HepG2 (cell line): ENCODE measurements at places on chromosomes 1 and 21. TPM values are rescaled to one million over a fixed set of nuclear protein-coding genes. Genes with fewer than 3 reads are reported as not detected.

Gene CD84
- total RNA-seq, result not detected in 2 replicates

Gene SLAMF9
- not detected in 2 replicates for total RNA-seq

Gene RAB7B
- total RNA-seq, result 0.34 and 0.46 TPM in 2 replicates

Gene HTR6
- 0.04 TPM in 1 of 2 replicates, not detected in the other for total RNA-seq

GRCh38 chr1:187509091-187509490, 680.3 kb downstream of the PLA2G4A start:
- no peak for DNase-seq

DNA sequence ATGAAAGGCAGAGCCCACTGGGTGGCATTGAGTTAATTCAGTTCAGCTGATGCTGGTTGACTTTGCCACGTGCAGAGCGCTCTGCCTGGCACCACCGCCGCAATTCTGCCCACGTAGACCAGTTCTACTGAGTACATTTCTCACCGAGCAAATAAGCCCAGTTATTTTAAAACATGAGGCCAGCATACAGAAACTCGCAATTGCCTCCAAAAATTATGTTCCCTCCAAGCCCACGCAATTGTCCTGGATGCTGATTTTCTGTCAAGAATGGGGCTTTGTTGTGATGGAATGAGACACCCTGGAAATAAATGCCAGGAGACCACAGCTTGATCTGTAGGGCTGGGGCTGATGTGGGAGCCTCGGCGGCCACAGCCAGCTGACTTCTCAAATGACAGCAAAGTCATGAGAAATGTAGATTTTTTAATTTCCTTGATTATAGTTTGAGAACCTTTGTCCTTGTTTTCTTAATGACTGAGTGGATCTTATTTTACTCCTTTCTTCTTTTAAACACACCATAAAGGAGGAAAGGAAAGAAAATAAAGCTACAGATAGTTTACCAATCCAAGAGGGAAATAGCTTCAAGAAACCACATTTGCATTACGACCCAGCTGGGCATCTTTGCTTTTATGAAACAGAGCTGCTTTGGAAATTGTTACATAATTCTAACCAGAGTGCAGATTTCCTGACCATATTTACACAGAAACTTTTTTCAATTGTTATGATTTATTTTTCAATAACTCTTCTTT, 11.6 kb upstream of the PARP1 start:
- DNase-seq, result no peak

DNA sequence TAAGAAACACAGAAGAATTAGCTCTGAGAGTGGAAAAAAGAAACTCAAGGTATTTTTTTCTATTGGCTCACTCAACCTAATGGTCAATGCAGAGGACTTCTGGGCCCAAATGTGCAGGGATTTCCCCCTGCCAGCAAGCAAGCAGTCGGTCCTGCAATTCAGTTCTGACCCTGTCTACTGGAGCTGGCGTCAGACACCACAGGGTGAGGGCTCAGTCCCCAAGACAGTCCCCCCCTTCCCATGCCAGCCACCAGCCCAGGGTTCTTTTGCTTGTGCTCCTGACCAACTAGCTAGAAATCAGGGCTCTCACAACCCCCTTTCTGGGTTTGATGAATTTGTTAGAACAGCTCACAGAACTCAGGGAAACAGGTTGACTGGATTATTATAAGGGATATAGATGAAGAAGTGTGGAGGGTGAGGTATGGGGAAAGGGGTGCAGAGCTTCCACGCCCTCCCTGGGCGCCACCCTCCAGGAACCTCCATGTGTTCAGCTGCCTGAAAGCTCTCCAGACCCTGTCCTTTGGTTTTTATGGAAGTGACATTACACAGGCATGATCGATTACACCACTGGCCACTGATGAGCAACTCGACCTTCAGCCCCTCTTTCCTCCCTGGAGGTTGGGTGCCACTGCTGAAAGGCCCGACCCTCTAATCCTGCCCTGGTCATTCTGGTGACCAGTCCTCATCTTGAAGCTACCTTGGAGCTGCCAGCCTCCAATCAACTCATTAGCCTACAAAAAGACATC, 22.5 kb upstream of the PWP2 start:
- DNase-seq, result no peak

GRCh38 chr1:75791022-75791421, 5.0 kb downstream of the RABGGTB start:
- no peak for DNase-seq

DNA sequence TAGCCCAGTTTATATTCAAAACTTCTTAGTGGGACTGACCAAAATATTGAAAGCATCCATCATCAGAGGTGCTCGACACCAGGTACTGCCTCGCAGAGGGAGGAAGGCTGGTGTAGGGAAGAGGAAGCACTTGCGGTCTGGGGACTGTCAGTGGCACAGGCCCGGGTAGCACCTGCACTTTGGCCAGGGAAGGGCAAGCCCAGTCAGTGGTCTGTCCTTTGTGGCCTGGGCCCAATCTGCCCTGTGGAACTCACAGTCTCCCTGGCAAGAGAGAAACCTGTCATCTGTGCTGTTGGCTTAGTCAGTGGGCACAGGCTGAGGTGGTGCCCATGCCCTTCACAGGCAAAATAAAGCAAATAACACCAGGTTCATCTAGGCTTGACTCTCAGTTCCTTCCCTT, 77.4 kb downstream of the SYT6 start:
- DNase-seq, result no peak

GRCh38 chr1:234018816-234019215, 114.3 kb downstream of the SLC35F3 start:
- no peak for DNase-seq

DNA sequence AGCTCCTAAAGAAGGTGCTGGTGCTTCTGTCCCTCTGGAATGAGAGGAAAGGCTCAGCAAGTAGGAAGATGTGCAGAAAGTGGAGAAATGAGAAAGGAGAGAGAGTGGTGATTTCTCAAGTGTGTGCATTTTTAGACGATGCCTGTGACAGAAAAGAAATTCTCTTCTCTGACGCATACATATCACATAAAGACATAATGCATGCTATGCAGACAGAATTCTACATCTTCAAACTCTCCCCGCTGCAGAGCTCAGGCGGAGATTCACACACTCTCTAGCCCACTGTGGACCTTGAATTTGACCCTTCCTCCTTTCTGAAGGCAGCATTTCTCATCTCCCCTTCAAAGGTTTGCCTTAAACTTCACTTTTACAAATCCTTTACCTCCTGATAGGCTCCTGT, 52.0 kb upstream of the CAMK1G start:
- DNase-seq, result no peak

DNA sequence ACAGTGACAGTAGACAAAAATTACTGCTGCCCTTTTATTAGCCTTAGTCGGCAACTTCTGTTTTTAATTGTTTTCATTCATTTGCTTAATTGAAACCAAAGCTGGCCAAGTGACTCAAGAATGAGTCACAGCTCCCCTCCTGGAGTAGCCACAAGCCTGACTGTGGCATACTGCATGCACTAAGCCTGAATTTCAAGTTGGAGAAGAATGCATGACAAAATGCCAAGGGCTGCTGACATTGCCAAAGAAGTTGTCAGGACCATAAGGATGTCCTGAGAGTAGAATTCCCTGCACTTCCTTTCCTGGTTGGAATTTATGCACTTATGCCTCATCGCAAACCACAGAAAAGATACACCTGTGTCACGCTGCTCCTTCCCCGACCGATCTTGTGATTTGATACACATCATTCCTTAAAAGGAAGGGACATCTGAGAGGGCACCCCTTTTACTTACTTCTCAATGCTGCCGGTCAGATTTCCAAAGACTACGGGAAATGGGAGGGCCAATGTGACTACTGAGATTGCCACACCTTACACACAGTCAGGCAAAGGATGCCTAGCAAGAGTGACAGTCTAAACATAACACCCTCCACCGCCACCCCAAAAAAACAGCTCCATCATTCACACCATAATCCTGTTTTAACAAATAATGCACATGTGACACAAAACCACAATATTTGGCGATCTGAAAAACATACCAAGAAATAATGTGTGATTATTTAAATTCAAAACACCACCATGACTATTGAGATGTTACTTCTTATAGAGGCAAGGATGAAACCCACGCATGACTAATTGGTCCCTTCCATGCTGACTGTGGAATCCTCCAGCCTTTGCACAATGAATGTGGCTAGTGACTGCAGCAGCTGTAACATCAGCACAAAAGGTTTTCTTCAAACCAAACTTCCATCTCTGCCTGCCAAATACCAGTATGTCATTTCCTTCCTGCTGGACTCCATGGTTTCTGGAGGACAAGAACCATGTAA, 28.2 kb downstream of the VAV3 start:
- DNase-seq, result no peak

- DNase-seq, result peak; percentile 64
These were observed 31.2 kb downstream of the CDCP2 start for GRCh38 chr1:54121482-54122134.

DNA sequence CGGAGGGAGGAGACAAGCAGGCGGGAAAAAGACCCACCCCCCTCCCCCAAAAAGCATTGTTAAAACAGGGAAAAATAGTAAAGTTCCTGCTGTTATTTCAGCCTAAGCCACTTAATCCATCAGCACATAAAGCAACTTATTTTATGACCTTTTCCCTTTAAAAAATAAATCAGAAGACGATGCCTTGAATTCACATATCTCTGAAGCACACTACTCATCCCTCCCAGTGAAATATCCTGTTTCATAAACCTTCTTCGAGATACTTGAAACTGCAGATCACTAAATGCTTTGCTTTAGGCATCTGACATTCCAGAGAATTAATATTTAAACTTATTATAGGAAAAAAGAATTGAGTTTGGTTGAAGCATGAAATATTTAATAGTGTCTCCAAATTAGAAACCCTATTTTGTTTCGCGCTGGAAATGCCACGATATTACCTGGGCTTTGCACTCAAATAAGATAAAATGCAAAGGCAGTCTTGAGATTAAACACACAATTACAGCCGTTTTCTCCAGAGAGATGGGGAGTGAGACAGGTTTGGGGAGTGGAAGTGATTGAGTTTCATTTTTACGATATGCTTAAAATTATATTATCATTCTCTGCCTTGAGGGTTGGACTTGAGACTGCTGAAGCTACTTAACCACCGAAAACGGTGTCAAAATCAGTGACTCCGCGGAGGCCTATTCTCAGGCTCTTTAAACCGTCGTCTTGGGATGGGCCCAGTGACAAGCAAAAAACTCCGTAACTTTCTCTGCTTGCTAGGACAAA, 9.3 kb downstream of the GLIS1 start:
- DNase-seq, result no peak

DNA sequence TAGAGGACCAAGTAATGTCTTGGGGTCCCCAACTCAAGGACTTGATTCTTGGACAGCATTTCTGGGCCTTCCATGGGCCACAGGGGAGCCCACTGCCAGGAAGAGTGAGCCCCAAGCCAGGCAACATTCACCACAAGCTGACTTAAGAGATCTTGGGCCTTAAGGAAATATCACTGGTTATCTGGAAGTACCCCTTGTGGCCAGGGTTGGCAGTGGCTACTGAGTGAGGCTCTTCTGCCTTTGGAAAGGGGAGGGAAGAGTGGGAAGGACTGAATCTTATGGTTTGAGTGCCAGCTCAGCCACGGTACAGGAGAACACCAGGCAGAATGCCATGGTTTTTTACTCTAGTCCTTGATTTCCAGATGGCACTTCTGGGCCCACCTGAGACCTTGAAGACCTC, 228.9 kb upstream of the RGS18 start:
- no peak for DNase-seq

GRCh38 chr1:151251656-151252470, 2.7 kb upstream of the PSMD4 start:
- DNase-seq, result peak; percentile 78

DNA sequence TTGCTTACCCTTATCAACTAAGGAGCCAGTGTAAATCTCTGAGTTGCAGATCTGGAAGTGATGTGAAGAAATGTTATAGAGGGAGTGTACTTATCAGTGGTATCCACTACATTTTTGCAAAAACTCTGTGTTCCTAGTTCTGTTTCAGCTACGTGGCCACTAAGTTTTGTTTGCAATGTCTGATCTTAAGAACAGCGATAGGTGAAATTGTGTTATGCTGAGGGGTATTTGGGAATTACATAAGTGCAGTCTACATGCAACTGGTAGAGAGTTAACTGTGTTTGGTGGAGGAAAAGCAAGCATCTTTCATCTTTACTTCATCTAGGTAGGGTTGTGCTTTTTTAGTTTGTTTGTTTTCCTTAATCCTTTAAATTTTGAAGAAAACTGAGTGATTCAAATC, 198.8 kb upstream of the SGIP1 start:
- DNase-seq, result no peak

- no peak for DNase-seq
These were observed 20.6 kb downstream of the INPP5B start for GRCh38 chr1:37926038-37926924.

DNA sequence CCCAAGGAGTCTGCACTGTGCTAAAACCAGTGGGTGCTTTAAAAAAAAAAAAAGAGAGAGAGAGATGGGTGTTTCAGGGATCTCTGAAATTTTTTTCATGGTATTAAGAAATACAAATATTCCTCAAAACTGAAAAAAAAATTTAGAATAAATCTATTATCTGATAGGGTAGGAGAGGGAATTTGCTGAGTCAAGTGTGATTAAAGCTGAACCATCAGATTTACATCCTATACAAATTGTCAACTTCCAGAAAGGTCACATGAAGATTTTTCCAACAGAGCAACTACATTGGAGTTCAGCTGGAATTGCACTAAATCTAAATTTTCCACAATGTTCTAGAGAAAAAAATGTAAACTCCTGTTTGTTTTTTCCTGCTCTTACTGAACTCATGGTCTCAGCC, 79.3 kb upstream of the DSCAM start:
- no peak for DNase-seq

GRCh38 chr1:106907795-106908194, 148.7 kb upstream of the PRMT6 start:
- DNase-seq, result no peak

DNA sequence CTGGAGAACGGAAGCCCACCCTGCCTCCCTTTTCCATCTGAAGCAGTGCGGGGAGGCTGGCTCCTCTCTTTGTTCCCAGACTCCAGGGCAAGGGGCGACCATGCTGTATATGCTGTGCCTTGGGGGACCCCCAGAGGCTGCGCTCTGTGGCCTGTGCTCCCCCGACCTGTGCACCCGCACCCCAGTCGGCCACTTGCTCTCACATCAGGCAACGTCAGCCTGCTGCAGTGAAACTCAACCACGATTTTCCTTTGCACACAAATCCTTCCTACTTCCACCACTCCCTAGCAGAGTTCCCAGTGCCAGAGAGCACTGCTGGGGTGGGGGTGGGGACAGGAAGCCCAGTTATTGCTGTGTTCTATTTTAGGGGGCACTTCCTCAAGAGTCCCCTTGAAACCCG, 52.5 kb downstream of the SIM2 start:
- no peak for DNase-seq

- DNase-seq, result no peak
These were observed 107.5 kb downstream of the TIAM1 start for GRCh38 chr21:31236528-31236927.

DNA sequence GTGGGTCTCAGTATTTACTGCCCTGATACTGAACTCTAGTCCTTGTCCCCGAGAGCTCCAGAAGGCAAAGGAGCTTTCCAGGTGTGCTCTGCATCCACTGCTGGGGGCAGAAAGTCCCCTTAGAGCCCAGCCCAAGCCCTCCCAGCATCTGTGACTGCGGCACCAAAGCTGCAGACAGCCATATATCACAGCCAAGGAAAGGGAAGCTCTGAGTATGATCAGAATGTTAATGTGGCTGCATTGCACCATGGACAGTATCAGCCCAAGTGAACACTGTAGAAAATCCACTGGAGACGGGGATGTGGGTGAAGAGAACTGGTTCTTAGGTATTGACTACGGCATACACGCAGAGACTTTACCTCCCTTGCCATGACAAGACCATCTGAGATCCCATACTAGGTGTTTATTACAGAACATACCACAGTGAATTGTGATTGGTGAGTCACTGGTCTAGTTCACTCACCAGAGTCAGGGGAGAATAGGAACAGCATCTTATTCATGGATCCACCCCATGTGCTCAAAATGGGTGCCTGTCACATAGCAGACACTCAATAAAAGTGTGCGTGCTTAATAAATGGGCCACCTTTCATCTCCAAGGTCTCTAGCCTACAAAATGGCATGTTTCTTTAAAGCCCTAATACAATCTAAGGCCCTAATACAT, 170.3 kb downstream of the HHIPL2 start:
- DNase-seq, result no peak
